NCI-H1436 (cell line): ENCODE measurements at places on chromosomes 1 and 21.

- DNase-seq = no peak
Measured at GRCh38 chr1:3033040-3033789, 11.9 kb downstream of the ACTRT2 start.

- DNase-seq = no peak
Measured at GRCh38 chr21:34636961-34637360, 22.0 kb upstream of the RCAN1 start.

GRCh38 chr1:192475329-192475728 is 100.2 kb upstream of the RGS1 start:
- DNase-seq = no peak

GRCh38 chr1:2801535-2802291 is at the start of gene TTC34:
Gene TTC34, minus strand, starts transcription at chr1:2801693. Its CDS starts 866 bp downstream, at chr1:2800827.
- DNase-seq = no peak

DNA sequence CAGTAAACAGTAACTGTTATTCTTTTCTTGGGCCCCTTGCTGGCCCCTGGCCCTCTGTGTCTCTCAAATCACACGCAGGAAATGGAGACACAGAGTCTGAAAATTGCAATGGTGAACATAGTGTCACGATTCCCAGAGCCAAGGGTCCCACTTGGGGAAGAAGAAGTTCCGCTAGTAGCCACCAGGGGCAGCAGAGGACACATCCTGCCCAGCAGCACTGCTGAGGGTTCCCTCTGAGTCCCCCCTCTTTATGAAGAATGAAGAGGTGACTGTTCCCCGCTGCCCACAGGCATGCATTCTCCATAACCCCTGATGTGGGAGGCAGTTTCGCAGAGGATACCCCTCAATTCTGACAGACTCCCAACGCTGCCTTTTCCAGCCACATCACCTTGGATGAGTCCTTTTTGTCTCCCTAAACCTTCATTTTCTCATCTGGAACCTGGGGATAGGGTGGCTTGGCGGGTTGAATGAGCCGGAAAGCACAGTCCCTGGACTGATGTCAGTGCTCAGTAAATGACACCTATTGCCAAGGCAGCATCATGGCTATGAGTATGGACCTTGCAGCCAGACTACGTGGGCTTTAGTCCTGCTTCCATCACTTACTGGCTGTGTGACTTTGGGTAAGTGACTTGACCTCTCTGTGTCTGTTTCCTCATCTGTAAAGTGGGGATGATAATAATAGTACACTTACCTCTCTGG is 238.0 kb upstream of the TMEM51 start:
- peak; percentile 52 for DNase-seq

GRCh38 chr1:109467301-109467777 is 993 bp downstream of the SYPL2 start:
- DNase-seq = no peak

DNA sequence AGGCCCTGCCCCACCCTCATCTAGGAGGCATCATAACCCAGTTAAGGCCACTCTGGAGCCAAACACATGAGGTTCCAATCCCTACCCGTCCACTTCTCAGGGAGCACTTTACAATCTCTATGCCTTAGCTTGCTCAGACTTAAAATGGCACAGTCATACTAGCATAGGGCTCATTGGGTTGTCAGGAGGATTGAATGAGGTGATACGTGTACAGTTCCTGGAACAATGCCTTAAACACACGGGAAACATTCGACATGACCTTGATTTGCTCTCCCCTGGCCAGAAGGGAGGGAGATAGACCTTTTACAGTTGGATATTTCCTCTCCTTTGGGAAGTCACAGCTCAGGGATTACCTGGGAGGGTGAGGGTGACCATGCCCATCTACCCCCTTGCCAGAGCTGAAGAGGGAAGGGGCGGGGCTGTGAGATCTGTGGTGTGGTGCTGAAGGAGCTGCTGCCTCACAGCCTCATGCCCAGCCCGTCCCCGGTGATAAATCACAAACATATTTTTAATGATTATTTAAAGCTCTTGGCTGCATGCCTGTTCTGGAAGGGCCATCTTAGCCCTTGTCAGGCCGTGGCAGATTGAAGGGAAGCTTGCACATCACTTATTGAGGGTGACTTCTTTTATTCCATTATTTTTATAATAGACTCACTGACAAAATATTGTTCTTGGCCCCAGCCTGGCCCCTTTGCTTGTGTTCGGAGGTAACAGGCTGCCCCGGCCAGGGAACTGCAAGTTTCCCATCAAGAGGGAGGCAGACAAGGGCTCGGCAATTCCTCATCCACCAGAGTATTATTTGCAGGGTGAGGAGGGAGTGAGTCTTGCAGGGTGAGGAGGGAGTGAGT is 83.4 kb downstream of the FOXD2 start:
- DNase-seq = no peak

GRCh38 chr1:87299661-87300060 is 29.0 kb upstream of the LMO4 start:
- no peak for DNase-seq

GRCh38 chr1:215022204-215022603 is 60.3 kb upstream of the KCNK2 start:
- DNase-seq = no peak

GRCh38 chr1:234841710-234842231 is 231.8 kb upstream of the IRF2BP2 start:
- no peak for DNase-seq

DNA sequence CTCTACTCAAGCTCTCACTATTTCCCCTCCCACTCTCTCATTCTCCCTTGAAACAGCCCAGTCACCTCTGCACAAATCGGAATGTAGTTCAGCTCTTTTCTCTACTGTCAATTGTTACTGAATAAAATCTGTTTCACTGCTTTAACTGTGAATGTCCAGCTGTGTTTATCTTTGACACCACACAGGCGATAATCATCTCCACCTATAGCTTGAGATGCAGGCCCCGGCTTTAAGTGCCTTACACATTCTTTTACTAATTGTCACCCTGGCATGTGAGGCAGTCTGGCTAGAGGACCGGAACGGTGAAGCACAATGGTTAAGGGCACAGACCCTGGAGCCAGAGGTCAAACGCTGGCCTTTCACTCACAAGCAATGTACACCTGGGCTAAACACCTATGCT is 122.8 kb upstream of the C8B start:
- no peak for DNase-seq

- DNase-seq = no peak
Measured at GRCh38 chr1:3038571-3039181, 17.4 kb downstream of the ACTRT2 start.

GRCh38 chr1:27087371-27088220 is 67.3 kb downstream of the SLC9A1 start:
- no peak for DNase-seq

- no peak for DNase-seq
Measured at GRCh38 chr21:43270800-43271301, 102.0 kb downstream of the CRYAA start.

DNA sequence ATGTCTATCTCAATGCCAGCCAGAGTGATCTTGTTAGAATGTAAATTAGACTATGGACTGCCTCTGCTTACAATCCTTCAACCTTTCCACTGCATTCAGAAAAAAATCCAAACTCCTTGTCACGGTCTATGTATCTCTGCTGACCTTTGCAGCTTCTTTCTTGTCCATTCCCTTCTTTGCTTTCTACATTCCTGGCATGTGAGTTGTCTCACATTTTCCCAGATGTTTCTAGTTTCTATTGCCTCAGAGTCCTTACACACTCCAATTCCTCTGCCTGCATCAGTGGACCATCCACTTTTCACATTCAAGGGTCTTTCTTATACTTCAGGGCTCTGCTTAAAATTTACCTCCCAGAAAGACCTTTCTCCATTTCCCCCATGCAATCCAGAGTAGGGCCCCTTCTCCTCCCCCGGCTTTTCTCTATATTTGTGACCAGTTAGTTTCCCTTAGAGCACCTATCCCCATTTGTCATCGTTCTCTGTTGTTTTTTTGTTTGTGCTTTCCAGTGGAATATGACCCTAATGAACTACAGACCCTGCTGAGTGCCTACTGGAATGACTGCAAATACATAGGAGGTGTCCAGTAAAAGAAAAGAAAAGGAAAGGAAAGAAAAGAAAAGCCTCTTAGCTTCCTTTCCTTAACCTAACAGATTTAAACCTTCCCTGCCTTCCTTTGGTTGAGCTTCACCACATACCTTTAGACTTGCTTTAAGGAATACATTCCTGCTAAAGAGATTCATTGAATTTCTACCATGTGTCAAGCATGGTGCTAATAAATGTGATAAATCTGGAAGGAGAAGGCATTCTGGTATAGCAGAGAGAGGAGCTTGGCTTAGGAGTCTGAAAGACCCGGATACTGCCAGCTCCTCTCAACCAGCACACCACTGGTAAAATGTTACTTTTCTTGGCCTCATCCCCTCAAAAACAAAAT is 102.0 kb downstream of the DIRAS3 start:
- DNase-seq = no peak

GRCh38 chr1:158071138-158071537 is 77.7 kb downstream of the KIRREL1 start:
- no peak for DNase-seq

DNA sequence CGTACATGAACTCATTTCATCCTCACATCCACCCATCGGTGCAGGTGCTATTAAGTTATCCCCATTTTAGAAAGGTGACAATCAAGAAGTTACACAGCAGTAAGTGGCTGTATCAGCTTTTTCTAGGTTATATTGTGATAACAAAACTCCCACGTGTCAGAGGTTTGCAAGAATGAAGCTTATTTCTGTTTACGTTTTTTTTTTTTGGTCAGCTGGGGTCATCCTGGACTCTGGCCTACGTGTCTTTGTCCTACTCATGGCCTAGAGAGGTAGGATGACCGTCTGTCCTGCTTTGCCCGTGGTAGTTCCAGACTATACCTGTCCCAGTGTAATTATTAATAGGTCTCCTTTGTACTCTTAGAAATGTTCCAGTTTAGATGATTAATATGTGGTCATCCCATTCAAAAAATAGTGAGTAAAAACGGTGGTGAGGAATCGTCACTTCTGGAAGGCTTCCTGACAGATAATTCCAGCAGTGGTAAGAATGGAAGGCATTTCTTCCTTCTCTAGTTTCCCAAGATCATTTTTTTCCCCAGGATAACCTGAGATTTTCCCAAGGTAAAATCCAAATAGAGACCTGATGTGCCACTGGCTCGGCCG is 64.2 kb upstream of the KIF26B start:
- no peak for DNase-seq

GRCh38 chr1:97417661-97418060 is 503.2 kb downstream of the DPYD start:
- DNase-seq = no peak

- no peak for DNase-seq
Measured at GRCh38 chr21:42531771-42532170, 18.1 kb downstream of the SLC37A1 start.

DNA sequence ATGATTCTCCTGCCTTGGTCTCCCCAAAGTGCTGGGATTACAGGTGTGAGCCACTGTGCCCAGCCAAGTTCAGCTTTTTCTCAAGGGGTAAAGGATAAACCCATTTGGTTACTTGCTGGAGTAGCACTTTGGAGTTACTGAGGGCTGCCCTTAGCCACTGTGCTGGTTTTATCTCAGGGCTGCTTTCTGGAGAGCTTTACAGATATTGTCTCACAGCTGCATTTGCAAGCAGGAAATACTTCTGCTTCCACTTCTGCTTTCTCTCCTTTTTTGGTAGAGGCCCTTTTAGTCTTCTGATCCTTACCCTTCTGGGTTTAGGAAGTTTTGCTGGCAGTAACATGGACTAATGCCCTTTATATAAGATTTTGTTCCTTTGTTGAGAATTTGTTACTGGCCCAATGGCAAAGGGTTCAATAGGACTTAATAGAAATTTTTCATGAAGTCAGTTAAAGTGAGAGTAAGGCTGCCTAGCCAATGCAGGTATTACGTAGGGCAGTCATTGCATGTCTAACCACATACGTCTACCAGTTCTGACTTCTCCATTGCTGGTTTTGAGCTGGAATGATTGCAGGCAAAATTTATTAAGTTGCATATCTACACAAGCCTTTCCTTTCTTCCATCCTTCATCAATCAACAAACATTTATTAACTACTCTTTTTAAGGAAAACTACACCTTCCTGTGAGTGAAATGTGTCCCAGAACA is 24.4 kb downstream of the CAP1 start:
- no peak for DNase-seq

DNA sequence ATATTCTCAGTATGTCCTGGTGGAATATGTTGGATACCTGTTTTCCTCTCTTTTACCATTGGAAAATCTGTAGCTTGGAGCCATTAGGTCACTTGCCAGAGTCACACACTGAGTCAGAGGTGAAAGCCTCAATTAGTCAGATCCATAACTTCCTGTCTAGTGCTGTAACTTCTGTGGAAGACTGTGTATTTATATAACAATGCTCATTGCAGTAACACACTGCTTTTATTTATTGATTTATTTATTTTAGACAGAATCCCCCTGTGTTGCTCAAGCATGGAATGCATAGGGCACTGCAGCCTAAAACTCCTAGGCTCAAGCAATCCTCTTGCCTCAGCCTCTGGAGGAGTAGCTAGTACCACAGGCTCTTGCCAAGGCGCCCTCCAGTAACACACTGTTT is 1.3 kb upstream of the DOCK7 start:
- DNase-seq = no peak

GRCh38 chr1:199978408-199978940 is 49.0 kb upstream of the NR5A2 start:
- no peak for DNase-seq

GRCh38 chr1:238753252-238753651 is 633.1 kb upstream of the CHRM3 start:
- DNase-seq = no peak

DNA sequence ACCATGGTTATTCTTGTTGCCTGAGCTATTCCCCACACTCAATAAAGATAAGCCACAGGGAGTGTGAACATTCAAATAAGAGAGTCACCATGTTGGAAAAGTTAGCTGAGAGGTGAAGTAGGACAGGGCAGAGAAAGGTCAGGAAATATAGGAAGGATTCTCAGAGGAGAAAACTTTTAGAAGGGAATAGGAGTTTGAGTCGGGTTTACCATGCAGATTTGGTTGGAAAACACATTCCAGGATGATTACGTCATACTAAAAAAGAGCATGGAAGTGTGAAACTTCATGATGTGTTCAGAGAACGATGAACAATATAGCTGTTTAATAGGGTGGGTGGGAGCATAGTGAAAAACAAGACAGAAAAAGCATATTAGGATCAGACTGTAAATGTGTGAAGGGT is 1125.3 kb upstream of the ADGRL2 start:
- DNase-seq = no peak

- no peak for DNase-seq
Measured at GRCh38 chr1:156437037-156437867, 63.3 kb downstream of the MEF2D start.

DNA sequence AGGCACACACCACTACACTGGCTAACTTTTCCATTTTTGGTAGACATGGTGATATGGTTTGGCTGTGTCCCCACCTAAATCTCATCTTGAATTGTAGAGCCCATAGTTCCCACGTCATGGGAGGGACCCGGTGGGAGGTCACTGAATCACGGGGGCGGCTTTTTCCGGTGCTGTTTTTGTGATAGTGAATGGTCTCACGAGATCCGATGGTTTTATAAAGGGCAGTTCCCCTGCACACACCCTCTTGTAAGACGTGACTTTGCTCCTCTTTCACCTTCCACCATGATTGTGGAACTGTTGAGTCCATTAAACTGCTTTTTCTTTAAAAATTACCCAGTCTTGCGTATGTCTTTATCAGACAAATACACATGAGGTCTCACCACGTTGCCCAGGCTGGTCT is 1.3 kb upstream of the FTCD start:
- DNase-seq = no peak

- DNase-seq = no peak
Measured at GRCh38 chr1:231322880-231323530, 14.6 kb downstream of the EXOC8 start.
